ENCODE measurements at places on chromosomes 2 and 18.
A peak's percentile ranks its signal among the peaks of the same experiment; 100 is the strongest.

GRCh38 chr2:159982270-159982669 is 80.1 kb downstream of the PLA2R1 start:
- H3K27me3 ChIP-seq, result no peaks in the 10 kb centered on the region
- H3K4me1 ChIP-seq, result peaks cover 13% of the 10 kb centered on the region
- no peak overlapping the region for H3K27ac ChIP-seq
- no peak overlapping the region for H3K4me3 ChIP-seq
- no peaks in the 10 kb centered on the region for H3K36me3 ChIP-seq

DNA sequence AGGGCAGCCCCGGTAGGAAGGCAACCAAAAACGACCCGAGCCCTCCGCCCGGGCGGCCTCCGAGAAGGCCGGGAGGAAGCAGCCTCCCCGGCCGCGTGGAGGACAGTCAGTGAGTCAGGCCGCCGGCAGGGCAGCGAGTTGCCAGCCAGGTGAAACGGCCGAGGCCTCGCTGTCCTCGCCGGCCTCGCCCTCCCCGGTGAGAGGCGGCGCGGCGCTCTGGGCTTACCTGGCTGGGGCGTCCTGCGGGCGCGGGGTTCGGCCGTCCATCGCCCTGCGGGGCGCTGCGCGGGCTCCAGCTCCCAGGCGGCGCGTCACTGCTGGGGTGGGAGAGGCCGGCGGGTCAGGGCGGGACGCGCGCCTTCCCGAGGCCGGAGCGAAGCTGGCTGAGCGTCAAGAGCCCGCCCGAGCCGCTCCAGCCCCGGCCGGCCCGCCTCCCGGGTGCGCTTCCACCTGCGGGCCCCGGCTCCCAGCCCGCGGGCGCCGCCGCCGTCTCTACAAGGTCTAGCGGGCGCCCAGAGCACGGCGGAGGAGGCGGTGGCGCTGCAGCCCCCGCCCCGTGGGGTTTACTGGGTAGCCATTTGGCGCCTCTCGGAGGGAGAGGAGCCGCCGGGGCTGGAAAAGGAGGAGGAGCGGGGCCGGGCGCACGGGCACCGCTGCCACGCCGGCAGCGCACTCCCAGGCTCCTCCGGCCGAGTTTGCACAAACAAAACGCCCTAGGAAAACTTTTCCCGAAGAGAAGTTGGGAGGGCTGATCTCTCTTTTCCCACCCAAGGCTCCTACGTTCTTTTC is 499 bp downstream of the COBLL1 start:
- no peaks in the 10 kb centered on the region for H3K36me3 ChIP-seq
- H3K27ac ChIP-seq, result peak overlapping the region; percentile 48
- DNase-seq, result peak; percentile 85
- H3K4me1 ChIP-seq, result peaks cover 21% of the 10 kb centered on the region
- H3K4me3 ChIP-seq, result peak overlapping the region; percentile 87

DNA sequence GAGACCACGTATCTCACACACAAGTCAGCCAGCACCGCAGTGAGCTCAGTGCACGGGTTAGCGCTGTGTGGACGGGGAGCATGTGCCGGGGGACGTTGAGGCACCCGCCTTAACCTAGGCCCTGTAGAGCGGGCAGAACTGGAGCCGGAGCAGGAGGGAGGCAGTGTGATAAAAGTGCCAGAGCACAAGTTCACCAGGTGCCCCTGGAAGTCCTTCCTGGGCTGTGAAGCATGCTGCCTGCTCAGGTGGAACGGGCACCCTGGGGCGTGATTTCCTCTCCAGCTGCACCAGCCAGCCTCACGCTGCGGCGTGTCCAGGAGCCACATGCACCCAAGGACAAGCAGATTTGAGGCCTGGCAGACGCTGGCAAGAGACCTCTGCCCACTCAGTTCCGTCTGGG is 50.3 kb downstream of the ITGB1BP1 start:
- H3K4me3 ChIP-seq, result no peak overlapping the region
- H3K27ac ChIP-seq, result no peak overlapping the region
- H3K27me3 ChIP-seq, result no peaks in the 10 kb centered on the region
- H3K4me1 ChIP-seq, result peaks cover 9% of the 10 kb centered on the region

GRCh38 chr2:206526416-206526815 is 83.1 kb downstream of the ADAM23 start:
- H3K4me3 ChIP-seq, result no peak overlapping the region
- H3K36me3 ChIP-seq, result no peaks in the 10 kb centered on the region
- no peak overlapping the region for H3K27ac ChIP-seq
- DNase-seq, result no peak

DNA sequence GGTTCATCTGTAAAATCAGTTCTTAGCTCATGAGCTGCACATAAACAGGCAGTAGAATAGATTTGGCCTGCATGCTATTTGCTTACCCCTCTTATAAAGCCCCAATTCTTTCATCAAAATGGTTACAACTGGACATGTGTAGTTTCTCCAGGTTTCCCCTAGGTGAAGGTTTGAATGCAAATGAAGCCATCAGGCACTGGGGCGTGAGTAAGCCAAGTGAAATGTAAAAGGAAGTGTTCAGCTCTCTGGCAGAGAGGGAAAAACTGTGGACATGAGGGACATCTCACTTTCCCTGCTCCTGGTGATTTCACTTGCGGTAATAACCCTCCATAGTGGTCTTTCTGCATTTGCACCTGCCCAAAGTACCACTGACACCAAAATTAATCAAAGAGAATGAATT is 1402.3 kb upstream of the LRRTM1 start:
- H3K27me3 ChIP-seq, result no peaks in the 10 kb centered on the region
- no peaks in the 10 kb centered on the region for H3K4me1 ChIP-seq
- no peaks in the 10 kb centered on the region for H3K36me3 ChIP-seq
- no peak overlapping the region for H3K4me3 ChIP-seq

- DNase-seq, result peak; percentile 34
- no peak overlapping the region for H3K4me3 ChIP-seq
- H3K27me3 ChIP-seq, result no peaks in the 10 kb centered on the region
- H3K4me1 ChIP-seq, result no peaks in the 10 kb centered on the region
- H3K27ac ChIP-seq, result no peak overlapping the region
Measured at GRCh38 chr2:160156100-160156499, 44.0 kb downstream of the ITGB6 start.

DNA sequence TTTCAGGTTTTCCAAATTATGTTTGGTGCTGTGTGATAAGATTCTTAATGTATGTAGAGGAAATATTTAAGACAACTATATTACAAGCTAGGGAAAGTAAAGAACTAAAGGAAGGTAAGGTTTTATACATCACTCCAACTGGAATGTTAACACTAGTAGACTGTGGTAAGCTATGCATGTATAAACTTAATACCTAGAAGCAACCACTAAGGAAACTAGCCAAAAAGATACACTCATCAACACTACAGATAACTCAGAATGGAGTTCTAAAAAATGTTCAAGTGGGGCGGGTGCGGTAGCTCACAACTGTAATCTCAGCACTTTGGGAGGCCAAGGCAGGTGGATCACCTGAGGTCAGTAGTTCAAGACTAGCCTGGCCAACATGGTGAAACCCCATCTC is 37.8 kb upstream of the MALL start:
- no peak for DNase-seq
- no peaks in the 10 kb centered on the region for H3K27me3 ChIP-seq
- H3K4me3 ChIP-seq, result no peak overlapping the region
- no peak overlapping the region for H3K27ac ChIP-seq

DNA sequence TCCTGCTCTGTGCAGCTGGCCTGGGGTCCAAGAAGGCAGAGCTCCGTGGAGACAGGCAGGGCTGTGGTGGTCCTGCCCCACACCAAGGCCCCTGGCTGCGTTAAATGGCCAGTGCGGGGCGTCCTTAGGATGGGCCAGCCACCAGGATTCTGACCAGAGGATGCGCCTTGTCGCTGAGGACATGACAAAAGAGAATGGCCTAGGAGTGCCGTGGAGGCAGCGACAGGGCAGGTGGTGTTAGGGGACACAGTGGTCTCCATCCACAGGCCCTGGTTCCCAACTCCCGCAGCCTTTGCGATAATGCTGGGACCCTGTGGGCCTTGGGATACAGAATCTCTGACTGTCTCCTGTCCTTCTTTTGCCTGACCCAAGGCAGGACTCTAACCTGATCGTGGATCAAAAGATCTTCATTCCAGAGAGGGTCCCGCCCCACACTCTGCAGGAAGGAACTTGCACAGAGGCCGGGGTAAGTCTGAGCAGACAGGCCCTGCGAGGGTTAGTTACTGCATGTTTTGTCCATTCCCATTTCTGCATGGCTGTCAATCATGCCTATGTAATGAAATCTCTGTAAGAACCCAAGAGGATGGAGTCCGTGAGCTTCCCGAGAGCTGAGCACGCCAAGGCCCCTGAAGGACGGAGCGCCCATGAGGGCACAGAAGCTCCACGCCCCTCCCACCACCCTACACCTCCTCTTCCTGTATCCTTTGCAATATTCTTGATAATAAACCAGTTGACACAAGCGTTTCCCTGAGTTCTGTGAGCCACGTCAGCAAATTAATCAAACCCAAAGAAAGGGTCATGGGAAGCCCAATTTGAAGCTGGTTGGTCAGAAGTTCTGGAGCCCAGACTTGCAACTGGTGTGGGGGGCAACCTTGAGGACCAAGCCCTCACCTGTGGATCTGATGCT is 251.5 kb upstream of the SALL3 start:
- H3K27ac ChIP-seq, result no peak overlapping the region
- no peak overlapping the region for H3K4me3 ChIP-seq
- no peak for DNase-seq
- H3K36me3 ChIP-seq, result no peaks in the 10 kb centered on the region
- H3K4me1 ChIP-seq, result no peaks in the 10 kb centered on the region

DNA sequence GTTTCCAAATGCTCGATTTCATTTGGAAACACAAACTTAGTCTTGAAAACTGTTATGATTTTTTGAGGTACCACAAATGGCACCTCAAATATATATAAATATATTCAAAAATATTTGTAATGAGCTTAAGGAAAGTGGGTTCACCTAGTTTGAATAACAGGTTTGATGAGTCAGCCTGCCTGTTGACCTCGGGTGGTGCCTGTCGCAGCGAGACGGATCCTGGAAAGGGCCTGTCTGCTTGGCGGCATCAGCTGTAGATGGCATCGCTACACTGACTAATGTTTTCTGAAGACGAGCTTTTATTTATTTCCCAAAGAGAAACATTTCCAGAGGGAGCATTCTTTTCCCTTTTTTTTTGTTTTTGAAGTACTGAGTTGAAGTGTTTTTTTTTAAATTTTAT is 6.9 kb downstream of the ALLC start:
- H3K4me1 ChIP-seq, result 0 out of 2 replicates have a peak, but pooled peaks cover 4% of the 10 kb centered on the region
- H3K27ac ChIP-seq, result no peak overlapping the region
- no peaks in the 10 kb centered on the region for H3K27me3 ChIP-seq
- no peak for DNase-seq
- H3K36me3 ChIP-seq, result no peaks in the 10 kb centered on the region
